ENCODE measurements at places on chromosomes 5 and 9.

- no peak for DNase-seq
These were observed 19.2 kb downstream of the NOTCH1 start for GRCh38 chr9:136526625-136527066.

- DNase-seq, result peak; percentile 96
These were observed 54.5 kb downstream of the GALNT12 start for GRCh38 chr9:98861781-98862504.

GRCh38 chr5:34842554-34842953 is 3.6 kb downstream of the TTC23L start:
- no peak for DNase-seq

DNA sequence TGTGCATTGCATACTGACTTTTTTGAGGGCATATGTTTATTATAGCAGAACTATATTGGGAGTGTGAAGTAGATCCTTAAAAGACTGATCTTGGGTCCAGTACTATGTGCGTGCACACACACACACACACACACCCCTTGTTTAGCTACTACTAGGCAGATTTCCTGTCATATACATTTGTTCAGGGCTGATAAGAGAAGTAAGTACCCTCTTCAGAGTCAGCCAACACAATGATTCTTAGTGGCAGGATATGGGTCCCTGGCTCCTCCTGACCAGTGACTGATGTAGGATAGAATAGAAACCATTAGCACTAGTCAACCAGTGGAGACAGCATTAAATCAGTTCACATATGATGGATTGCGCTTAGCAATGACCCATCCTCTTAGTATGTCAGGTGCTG is 76.2 kb upstream of the MIER3 start:
- no peak for DNase-seq

DNA sequence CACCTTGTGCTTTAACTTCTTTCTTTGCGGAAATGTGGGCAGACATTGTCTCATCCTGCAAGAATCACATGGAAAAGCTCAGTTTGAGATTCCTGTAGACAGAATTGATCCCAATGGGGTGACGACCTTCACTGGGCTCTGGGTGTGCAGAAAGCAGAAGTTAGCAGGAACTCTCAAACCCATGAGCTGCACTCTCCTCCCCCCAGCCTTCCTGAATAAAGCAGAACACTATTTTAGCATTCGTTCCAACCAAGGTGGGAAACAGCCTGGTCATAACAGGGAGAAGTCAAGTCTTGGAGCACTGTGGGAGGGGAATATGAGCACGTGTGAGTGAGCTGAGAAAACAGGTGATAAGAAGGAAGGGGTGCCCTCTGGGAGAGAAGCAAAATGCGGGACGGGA is 87.4 kb upstream of the FER start:
- DNase-seq, result no peak

- no peak for DNase-seq
These were observed 902 bp downstream of the BDP1 start for GRCh38 chr5:71456362-71456743.

- no peak for DNase-seq
These were observed 14.4 kb downstream of the GALNT12 start for GRCh38 chr9:98821831-98822230.

DNA sequence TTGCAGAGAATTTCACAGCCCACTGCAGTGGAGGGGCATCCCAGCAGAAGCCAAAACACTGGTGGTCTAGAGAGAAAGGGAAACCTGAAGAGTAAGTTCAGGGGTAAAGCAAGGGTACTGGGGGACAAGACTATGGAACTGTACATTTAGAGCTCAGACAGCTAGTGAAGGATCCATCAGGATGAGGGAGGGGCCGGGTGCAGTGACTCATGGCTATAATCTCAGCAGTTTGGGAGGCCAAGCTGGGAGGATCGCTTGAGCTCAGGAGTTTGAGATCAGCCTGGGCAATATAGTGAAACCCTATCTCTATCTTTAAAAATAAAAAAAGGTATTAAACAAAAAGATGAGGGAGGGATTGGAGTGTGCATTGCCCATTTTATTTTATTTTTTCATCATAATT is 7.8 kb upstream of the ANKH start:
- DNase-seq, result no peak

GRCh38 chr9:135473972-135474543 is 5.5 kb upstream of the PPP1R26 start:
- DNase-seq, result no peak

GRCh38 chr9:91419222-91420191 is 4.1 kb downstream of the NFIL3 start:
- DNase-seq, result peak; percentile 98

GRCh38 chr9:95570150-95570549 is 53.4 kb upstream of the PTCH1 start:
- no peak for DNase-seq

All from fibroblast of the conjunctiva (primary cell).